CD14-positive monocyte (primary cell): ENCODE measurements at places on chromosomes 6 and 20.

- no peaks in the 10 kb centered on the region for H3K36me3 ChIP-seq
- H3K4me1 ChIP-seq = peaks cover 4% of the 10 kb centered on the region
- no peak overlapping the region for H3K4me3 ChIP-seq
- no peak overlapping the region for H3K27ac ChIP-seq
- H3K27me3 ChIP-seq = no peaks in the 10 kb centered on the region
These were observed 56.3 kb upstream of the ANKEF1 start for GRCh38 chr20:9978397-9979004.

- H3K27me3 ChIP-seq = no peaks in the 10 kb centered on the region
- H3K36me3 ChIP-seq = no peaks in the 10 kb centered on the region
- H3K27ac ChIP-seq = no peak overlapping the region
- no peak overlapping the region for H3K4me3 ChIP-seq
These were observed 219.8 kb downstream of the ZDHHC14 start for GRCh38 chr6:157600807-157601206.

- DNase-seq = no peak
- no peak overlapping the region for H3K27ac ChIP-seq
- no peak overlapping the region for H3K4me3 ChIP-seq
- no peaks in the 10 kb centered on the region for H3K4me1 ChIP-seq
- no peaks in the 10 kb centered on the region for H3K36me3 ChIP-seq
- H3K27me3 ChIP-seq = no peaks in the 10 kb centered on the region
These were observed 300.4 kb downstream of the TAF4 start for GRCh38 chr20:61765081-61765870.

GRCh38 chr6:138953451-138953850 lies 34.6 kb downstream of the REPS1 start:
- no peak overlapping the region for H3K4me3 ChIP-seq
- H3K36me3 ChIP-seq = no peaks in the 10 kb centered on the region
- H3K4me1 ChIP-seq = peaks cover 6% of the 10 kb centered on the region
- peak; percentile 41 for DNase-seq

GRCh38 chr6:39181333-39181732 lies 47.9 kb downstream of the KCNK5 start:
- no peak for DNase-seq
- H3K36me3 ChIP-seq = no peaks in the 10 kb centered on the region
- H3K27ac ChIP-seq = no peak overlapping the region
- H3K4me1 ChIP-seq = no peaks in the 10 kb centered on the region
- no peak overlapping the region for H3K4me3 ChIP-seq

GRCh38 chr6:42113936-42114636 lies 28.3 kb downstream of the C6orf132 start:
- H3K36me3 ChIP-seq = no peaks in the 10 kb centered on the region
- H3K27me3 ChIP-seq = no peaks in the 10 kb centered on the region
- H3K27ac ChIP-seq = no peak overlapping the region

DNA sequence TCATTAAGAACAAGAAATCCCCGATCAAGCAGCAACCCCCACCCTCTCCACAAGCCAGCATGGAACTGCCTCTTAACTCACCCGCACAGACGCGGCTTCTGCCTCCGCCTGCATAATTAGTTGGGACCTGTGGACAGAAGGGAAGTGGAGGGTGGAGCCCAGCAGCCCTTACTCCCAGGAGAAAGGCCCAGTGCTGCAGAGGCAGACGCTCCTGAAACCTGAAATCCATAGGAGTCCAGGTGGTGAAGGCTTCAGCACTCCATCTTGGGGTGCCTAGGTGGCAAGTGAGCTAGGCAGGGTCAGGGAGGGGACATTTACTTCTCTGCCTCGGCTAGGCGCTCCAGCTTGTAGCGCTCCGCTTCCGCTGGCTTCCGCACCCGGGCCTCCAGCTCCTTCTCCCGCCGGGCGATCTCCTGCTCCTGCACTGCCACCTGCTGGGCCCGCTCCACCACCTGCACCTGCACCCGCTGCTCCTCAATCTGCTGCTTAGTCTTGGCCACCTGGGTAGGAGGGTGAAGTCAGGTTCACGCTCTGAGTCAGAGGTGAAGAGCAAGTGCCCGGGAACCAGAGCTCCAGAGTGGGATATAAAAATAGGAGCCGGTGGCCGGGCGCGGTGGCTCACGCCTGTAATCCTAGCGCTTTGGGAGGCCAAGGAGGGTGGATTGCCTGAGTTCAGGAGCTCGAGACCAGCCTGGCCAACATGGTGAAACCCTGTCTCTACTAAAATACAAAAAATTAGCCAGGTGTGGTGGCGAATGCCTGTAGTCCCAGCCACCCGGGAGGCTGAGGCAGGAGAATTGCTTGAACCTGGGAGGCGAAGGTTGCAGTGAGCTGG lies 10.7 kb downstream of the TUBB start:
- H3K4me3 ChIP-seq = peak overlapping the region; percentile 8
- peak; percentile 72 for DNase-seq
- no peaks in the 10 kb centered on the region for H3K27me3 ChIP-seq
- H3K36me3 ChIP-seq = peaks cover 29% of the 10 kb centered on the region
- H3K4me1 ChIP-seq = peaks cover 21% of the 10 kb centered on the region

DNA sequence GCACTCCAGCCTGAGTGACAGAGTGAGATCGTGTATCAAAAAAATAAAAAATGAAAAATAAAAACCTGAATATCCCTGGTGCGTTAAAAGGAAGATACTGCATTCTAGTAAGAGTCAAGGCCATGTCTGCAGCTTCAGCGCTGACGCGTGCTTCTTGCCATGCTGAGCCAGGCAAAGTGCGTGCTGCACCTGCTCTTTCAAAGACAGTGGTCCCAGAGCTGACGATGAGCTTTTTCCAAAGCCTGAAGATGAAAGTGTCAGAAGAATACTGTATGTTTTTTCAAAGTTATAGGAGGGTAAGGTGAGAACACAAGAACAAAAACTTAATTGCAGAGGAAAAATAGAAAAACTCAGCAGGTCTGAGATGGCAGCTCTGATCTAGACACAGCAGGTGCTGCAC lies 115.1 kb downstream of the RNASET2 start:
- H3K4me1 ChIP-seq = no peaks in the 10 kb centered on the region
- DNase-seq = no peak
- no peak overlapping the region for H3K4me3 ChIP-seq
- no peaks in the 10 kb centered on the region for H3K27me3 ChIP-seq
- no peaks in the 10 kb centered on the region for H3K36me3 ChIP-seq

DNA sequence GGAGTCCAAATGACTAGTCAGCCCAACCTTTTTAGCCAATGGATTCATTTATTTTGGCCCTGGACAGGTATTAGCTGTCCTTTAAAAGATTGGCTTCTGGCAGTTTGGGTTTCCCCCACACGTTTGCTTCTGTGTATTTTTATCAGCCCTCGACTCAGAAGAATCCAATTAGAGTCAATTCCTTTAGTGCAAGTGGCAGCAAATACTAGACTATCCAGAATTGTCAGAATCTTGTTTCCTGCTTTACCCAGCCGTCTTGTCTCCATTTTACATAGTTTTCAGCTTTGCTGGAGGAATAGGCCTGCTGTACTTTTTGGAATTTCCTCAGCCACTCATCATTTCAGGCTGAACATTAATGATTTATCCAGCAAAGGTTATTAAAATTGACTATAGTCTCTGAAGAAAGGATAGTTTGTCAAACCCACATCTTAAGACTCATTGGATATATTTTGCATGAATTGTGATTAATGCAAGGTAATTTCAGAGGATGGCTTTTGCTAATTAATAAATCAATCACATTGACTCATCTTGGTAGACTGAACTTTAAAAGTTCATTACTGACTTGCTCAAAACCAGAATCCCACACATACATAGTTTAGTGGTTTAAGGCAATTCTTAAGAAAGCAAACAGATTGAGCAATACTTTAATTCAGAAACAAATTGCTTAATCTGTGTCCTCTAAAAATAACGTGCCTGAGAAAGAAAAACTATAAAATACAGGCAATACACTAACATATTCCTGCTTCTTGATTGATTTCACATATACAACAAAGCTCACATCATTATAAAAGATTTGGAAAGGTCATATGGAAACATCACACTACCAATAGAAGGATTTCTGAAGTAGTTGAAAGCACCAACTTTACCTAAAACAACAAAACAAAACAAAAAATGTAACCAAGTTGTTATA lies 62.9 kb upstream of the ZNF217 start:
- H3K4me1 ChIP-seq = peaks cover 84% of the 10 kb centered on the region
- no peaks in the 10 kb centered on the region for H3K27me3 ChIP-seq
- H3K27ac ChIP-seq = peak overlapping the region; percentile 93
- no peaks in the 10 kb centered on the region for H3K36me3 ChIP-seq
- H3K4me3 ChIP-seq = peak overlapping the region; percentile 71

DNA sequence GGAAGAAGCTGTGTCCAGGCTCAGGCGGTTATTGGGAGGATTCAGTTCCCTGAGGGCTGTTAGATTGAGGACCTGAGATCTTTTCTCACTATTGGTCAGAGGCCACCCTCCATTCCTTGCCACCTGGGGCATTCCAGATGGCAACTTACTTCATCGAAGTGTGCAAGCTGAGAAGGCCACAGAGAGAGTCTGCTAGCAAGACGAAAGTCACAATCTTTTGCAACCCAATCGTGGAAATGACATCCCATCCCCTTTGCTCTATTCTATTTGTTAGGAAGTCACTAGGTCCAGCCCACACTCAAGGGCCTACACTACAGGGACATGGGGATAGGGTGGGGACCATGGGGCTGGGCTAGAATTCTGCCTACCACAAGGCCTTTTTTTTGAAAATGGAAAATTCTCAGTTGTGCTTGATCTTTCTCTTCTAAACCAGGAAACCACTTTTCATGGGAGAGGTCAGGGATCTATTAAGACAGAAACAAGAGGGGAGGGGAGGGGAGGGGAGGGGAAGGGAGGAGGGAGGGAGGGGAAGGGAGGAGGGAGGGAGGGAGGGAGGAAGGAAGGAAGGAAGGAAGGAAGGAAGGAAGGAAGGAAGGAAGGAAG lies 217.2 kb downstream of the BCAS1 start:
- no peak overlapping the region for H3K27ac ChIP-seq
- H3K4me1 ChIP-seq = peaks cover 28% of the 10 kb centered on the region
- DNase-seq = no peak
- H3K36me3 ChIP-seq = no peaks in the 10 kb centered on the region
- no peaks in the 10 kb centered on the region for H3K27me3 ChIP-seq

GRCh38 chr6:162217811-162218493 lies 509.6 kb downstream of the PRKN start:
- H3K27me3 ChIP-seq = no peaks in the 10 kb centered on the region
- no peak overlapping the region for H3K27ac ChIP-seq
- DNase-seq = no peak
- no peaks in the 10 kb centered on the region for H3K4me1 ChIP-seq
- H3K4me3 ChIP-seq = no peak overlapping the region

- no peaks in the 10 kb centered on the region for H3K27me3 ChIP-seq
- no peaks in the 10 kb centered on the region for H3K4me1 ChIP-seq
- DNase-seq = no peak
- H3K36me3 ChIP-seq = peaks cover 3% of the 10 kb centered on the region
- H3K4me3 ChIP-seq = no peak overlapping the region
These were observed 80.5 kb upstream of the TPD52L1 start for GRCh38 chr6:125073071-125073470.

DNA sequence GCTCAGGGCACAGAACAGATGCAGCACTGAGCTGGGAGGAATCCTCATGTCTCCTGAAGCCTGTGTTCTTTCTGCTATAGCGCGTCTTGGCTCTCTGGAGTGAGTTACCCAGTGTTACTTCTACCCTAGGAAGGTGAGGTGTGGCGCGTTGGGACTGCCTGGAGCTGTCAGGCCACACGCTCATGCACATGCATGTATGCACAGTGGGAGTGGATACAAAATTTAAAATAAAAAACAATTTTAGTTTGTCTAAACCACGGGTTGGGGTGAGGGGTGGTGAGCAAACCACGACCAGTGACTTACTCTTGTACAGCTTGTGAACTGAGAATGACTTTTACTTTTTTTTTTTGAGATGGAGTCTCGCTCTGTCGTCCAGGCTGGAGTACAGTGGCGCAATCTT lies 298.6 kb upstream of the SUPT3H start:
- no peak overlapping the region for H3K27ac ChIP-seq
- no peaks in the 10 kb centered on the region for H3K36me3 ChIP-seq
- no peak for DNase-seq
- H3K4me3 ChIP-seq = no peak overlapping the region
- no peaks in the 10 kb centered on the region for H3K27me3 ChIP-seq

DNA sequence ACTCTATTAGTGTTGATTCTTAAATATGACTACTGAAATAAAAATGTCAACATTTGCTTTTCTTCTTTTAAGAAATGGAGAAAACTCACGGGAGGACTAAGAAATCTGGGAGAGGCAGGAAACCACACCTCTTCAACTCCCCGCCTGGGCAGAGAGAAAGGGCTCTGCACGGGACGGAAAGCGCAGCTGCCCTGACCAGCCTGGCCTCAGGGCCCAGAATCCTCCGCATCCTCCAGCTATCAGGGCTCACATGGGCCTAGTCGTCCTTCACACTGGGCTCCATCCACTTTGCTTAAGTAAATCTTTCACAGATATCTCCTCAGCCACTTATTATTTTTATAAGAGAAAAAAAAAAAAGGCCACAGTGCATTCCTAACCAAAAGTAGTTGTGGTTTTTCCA lies 215.1 kb downstream of the TBXT start:
- no peaks in the 10 kb centered on the region for H3K4me1 ChIP-seq
- no peak for DNase-seq
- H3K27ac ChIP-seq = no peak overlapping the region
- H3K27me3 ChIP-seq = no peaks in the 10 kb centered on the region
- no peaks in the 10 kb centered on the region for H3K36me3 ChIP-seq

- H3K36me3 ChIP-seq = no peaks in the 10 kb centered on the region
- H3K4me1 ChIP-seq = no peaks in the 10 kb centered on the region
- no peaks in the 10 kb centered on the region for H3K27me3 ChIP-seq
- DNase-seq = no peak
These were observed 208.8 kb upstream of the PLCB4 start for GRCh38 chr20:8860011-8860495.

- H3K27me3 ChIP-seq = no peaks in the 10 kb centered on the region
- H3K4me3 ChIP-seq = no peak overlapping the region
- peaks cover 82% of the 10 kb centered on the region for H3K4me1 ChIP-seq
- H3K36me3 ChIP-seq = no peaks in the 10 kb centered on the region
These were observed 324.7 kb upstream of the JARID2 start for GRCh38 chr6:14921170-14921569.

DNA sequence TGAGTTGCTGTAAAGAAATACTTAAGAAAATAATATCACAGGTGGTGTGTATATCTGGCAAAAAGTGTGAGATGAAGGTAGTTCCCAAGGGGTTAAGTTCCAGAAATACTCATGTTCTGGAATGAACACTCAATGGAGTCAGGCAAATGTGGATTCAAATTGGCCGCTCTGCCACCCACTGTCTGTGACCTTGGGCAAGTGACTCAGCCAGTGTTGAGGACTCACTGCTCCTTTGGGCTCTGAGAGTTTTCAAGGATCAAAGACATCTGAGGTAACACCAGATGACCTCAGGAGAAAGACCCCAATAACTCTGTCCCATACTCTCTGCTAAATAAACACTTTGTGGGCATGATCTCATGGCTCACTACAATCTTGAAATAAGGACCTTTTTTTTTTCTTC lies 59.2 kb upstream of the EYA2 start:
- H3K4me1 ChIP-seq = no peaks in the 10 kb centered on the region
- no peak for DNase-seq
- no peak overlapping the region for H3K27ac ChIP-seq
- H3K36me3 ChIP-seq = no peaks in the 10 kb centered on the region

GRCh38 chr6:32224696-32225095 lies 829 bp upstream of the NOTCH4 start:
- peaks cover 10% of the 10 kb centered on the region for H3K4me1 ChIP-seq
- no peaks in the 10 kb centered on the region for H3K36me3 ChIP-seq
- no peak overlapping the region for H3K4me3 ChIP-seq
- no peaks in the 10 kb centered on the region for H3K27me3 ChIP-seq
- H3K27ac ChIP-seq = no peak overlapping the region
